ENCODE measurements at places on chromosomes 6 and 20. TPM values are rescaled to one million over a fixed set of nuclear protein-coding genes. Genes with fewer than 3 reads are reported as not detected.

GRCh38 chr20:19885939-19886660, 128.0 kb downstream of the RIN2 start:
- peaks cover 4% of the 10 kb centered on the region for H3K36me3 ChIP-seq
- DNase-seq = peak; percentile 57
- no peak overlapping the region for H3K4me3 ChIP-seq
- H3K27me3 ChIP-seq = no peaks in the 10 kb centered on the region
- H3K27ac ChIP-seq = no peak overlapping the region

DNA sequence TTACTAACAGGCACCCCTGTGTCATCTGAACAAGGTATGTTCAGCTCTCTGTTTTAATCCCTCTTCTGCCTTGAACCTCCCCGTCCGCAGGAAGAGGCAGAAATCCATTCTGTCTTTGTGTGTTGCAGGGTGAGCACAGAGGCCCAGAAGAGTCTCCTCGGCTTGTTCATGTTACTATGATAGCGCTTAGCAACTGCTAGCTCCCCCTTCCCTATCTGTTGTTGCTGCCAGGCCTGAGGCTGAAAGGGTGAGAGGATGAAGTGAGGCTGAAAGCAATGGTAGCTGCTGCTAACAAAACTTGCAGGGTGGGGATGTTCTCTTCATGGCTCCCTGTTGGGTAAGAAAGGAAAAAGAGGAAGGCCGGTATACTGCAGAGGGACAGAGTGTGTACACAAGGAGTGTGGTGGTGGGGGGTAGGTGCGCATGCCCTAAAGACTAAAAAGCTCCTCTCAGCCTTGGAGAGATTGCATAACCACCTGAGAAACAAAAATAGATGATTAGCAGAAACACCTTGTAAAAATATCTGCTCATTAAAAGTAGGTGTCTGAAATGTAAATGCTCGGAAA, 55.2 kb upstream of the CITED2 start:
- H3K36me3 ChIP-seq = no peaks in the 10 kb centered on the region
- no peak overlapping the region for H3K27ac ChIP-seq
- H3K27me3 ChIP-seq = no peaks in the 10 kb centered on the region
- no peak overlapping the region for H3K4me3 ChIP-seq
- DNase-seq = no peak

DNA sequence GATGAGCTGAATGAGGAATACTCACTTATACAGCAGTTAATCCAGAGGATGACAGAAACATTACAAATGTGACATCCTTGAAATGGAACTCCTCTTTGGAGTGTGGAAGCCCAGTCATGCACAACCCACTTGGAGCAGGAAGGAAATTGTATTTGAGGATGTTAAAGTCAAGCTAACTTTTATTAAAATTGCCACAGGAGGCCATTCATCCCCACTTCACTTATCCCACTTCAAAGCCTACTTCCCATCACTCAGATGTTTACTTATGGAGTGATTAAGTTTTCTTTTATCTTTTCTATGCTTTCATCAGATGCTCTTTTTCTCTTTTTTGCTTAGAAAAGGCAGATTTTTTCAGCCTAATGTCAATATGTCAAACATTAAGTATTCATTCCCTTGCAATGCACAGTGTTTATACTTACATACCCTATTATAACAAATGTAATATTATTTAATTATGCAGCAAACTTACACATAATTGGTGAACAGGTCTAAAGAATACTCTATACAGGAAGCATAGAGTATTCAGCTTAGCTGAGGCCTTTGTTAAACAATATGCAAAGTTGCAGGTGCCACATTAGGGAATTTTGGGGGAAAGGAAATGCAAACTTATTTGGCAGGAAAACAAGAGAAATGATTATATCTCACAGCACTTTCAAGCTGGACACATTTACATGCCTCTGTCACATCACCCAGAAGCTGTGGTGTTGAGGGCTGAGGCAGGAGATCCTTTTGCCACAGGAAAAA, 148.9 kb downstream of the KHDC1L start:
- no peaks in the 10 kb centered on the region for H3K27me3 ChIP-seq
- H3K27ac ChIP-seq = no peak overlapping the region
- DNase-seq = no peak
- H3K4me3 ChIP-seq = no peak overlapping the region
- H3K36me3 ChIP-seq = no peaks in the 10 kb centered on the region
- no peaks in the 10 kb centered on the region for H3K4me1 ChIP-seq

ZNF334 gene
- total RNA-seq = 31.8 TPM

EDN3 gene
- not detected for total RNA-seq

TAGAP gene
- 0.32 TPM for total RNA-seq

Measured in endodermal cell (in vitro differentiated cells).